ENCODE measurements at places on chromosomes 16 and 17. TPM values are rescaled to one million over a fixed set of nuclear protein-coding genes. Genes with fewer than 3 reads are reported as not detected.

The NEUROD2 gene
- total RNA-seq = not detected

The CNTROB gene
- total RNA-seq = 60.0 TPM

The GFAP gene
- 0.34 TPM for total RNA-seq

The CDH11 gene
- total RNA-seq = not detected

The SOX15 gene
- total RNA-seq = 0.21 TPM

The TP53TG3C gene
- total RNA-seq = not detected

The TMC6 gene
- 240 TPM for total RNA-seq

The CMTM1 gene
- total RNA-seq = 9.1 TPM

The KRTAP2-4 gene
- not detected for total RNA-seq

DNA sequence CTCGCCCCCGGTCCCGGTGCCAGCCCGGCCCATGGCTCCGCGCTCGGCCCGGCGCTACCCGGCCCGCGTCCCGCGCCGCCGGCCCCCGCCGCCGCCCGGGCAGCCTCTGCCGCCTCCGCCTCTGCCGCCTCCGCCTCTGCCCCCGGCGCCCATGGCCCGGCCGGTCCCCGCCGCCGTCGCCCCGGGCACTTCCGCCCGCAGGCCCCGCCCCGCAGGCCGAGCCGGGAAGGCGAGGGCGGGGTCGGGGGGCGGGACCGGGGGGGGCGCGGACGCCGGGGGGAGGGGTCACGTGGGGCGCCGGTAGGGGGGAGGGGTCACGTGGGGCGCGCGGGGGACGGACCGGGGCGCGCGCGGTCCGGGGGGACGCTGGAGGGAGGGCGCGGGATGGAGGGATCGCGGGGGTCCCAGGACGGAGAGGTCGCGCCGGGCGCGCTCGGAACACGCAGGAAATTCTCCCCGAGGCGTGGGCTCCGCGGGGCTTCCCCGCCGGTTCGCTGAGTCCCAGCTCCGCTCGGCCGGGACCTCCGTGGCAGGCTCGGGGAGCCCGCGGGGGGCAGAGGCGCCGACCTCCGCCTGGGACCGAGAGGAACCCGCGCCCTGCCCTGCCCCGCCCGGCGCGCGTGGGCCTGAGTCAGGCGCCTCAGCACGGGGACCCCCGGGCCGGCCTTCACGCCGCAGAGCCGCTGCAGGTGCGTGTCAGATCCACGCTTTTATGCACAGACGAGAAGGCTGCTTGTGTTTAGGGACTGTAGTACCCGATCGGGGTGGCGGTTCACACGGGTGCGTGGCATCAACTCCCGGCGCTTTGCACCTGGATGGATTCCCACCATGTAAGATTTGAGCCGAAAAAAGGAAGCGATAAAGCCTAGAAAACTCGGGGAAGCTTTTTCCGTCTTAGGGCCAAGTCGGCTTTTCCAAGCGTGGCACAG is at the start of gene PGAP6:
Gene PGAP6, minus strand, starts transcription at position 190 of the 929 bp plus-strand sequence. Its CDS starts 157 bp downstream, at position 33.
- peak; percentile 59 for DNase-seq

DNA sequence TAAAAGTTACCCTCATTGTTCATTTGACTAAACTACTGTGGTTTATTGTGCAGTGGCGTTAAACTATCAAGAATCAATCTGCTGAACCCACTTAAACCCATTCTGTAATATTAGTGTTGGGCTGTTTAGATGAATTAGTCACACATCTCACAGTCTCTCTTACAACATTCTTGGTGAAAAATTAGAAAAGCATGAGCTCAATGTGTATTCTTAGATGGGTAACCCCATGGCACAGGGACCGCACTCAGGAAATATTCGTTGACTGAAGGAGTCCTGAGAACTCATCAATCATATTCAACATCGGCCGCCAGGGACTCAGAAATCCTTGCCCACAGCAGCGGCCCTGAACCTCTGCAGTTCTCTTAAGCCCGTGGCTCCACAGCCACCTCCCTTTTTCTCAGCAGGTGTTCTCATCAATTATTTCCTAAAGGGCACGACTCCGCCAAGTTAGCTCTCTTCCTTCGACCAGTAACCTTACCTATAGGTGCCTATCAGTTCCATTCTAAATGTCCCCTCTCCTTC is 155.6 kb downstream of the STX8 start:
- no peak for DNase-seq

DNA sequence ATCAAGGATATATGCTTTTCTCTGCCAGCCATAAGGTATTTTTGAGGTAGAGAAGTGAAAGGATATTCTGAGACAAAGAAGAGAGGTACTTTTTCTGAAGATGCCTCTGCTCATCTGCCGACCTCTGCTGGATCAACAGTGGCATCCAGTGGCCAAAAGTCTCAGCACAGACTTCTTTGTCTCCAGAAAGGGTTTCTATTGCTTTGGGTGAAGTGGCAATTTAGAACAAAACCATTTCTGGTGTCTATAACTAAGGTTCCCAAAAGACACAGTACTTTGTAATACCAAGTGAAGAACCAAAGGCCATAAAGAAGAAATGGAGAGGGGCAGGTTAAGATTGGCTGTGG is 155.2 kb upstream of the C17orf78 start:
- DNase-seq = peak; percentile 10

DNA sequence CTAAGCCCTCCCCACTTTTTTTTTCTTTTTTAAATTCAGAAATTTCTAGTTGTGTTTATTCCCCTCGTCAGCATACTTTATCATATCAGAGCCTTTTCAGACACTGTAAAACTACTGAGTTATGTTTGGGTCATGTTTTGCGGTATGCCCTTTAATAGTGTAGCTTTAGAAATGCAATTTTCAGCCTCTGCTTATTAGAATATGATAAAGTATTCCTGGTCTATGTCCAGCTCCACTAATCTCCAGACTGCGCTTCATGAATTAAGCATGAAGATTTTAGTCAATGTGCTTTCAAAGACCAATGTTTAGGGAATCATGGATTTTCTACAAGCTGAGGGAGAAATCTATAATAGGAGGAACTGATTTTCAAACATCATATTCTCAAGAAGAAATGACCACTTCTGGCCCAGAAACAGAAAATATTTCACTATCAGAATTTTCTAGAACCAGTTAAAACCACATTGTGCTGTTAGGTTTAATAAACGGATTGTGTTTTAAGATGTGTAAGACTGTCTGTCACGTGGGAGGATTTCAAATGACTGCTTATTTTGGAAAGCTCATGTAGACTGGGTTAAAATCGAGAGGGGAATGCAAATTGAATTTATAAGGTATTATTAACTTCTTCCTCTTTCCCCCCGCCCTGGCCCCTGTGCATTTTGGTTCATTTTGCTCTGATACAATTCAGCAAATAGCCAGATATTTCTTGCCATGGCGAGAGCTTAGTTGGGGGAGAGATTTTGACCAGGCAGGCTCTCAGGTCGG is 498.5 kb downstream of the WWOX start:
- DNase-seq = no peak

DNA sequence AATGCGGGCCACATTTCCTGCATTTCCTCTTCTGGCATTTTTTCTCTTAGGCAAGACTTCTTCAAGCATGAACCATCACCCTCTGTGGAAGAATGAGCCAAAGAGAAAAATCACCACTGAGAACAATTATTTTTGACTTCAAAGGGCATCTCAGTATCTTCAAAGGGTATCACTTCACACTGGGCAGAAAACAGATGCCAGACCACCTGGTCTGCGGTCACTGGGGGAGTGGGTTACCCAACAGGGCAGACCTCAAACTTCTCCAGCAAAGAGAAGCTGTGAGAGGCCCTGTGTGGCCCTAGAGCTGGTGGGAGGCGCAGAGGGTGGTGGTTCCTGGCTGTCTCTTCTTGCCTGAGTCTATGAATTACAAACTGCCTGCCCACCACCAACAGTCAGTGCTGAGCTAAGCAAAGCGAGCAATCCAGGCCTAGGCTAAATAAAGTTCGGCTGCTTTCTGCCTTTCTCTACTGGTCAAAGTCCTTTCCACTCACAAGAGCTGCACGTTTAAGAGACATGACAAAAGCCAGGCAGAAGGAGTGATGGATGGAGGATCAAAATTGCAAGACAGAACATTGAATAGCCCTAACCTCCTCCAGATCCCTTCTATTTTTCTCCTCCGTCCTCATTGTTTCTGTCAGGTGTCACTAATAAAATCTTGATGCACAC is 602.7 kb upstream of the CDH5 start:
- no peak for DNase-seq

DNA sequence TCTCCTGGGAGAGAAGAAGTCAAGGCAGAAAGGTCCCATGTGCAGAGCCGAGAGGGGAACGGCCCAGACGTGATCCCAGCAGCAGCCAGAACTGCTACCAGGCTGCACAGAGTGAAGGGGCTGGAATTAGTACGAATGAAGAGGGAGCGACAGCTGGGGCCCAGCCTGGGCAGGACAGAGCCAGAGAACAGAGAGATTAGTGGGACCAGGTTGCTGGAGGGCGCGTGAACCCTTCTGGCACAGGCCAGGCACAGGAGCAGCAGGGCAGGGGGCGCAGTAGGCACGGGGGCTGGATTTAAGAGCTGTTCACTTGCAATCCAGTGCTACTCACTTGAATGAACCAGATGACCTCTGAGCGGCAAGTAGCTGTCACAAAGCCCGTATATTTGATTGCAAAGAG is 66.9 kb downstream of the PLXDC1 start:
- DNase-seq = no peak

- no peak for DNase-seq
These were observed 229.3 kb downstream of the C16orf78 start for GRCh38 chr16:49602976-49603310.

DNA sequence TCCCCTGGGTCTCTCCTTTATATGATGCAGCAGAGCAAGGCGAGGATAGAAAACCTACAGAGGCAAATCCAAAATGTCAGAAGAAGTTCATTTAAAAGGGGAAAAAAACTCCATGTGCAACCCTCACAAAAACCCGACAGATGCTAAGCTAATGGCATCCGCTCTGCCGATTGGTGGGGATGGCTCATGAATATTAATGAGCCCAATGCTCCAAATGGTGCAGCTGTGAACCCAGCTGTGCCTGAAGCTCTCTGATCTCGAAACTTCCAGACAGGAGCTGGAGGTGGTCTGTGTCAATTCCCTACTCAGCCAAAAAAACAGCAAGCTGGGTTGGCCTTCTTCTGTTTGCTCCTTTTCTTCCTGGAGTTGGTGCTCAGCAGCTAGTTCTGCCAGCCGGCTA is 15.5 kb downstream of the SNX11 start:
- no peak for DNase-seq

GRCh38 chr17:28371245-28372202 is at the start of gene SARM1:
Gene SARM1 (plus strand): TSS chr17:28371694. CDS start chr17:28372033, 339 bp downstream.
- peak; percentile 84 for DNase-seq

- DNase-seq = no peak
These were observed 44.8 kb downstream of the BEAN1 start for GRCh38 chr16:66471716-66472393.

GRCh38 chr16:68993456-68993855 is 112.0 kb upstream of the HAS3 start:
- no peak for DNase-seq

GRCh38 chr16:24499193-24499814 is 40.1 kb upstream of the RBBP6 start:
- DNase-seq = no peak

DNA sequence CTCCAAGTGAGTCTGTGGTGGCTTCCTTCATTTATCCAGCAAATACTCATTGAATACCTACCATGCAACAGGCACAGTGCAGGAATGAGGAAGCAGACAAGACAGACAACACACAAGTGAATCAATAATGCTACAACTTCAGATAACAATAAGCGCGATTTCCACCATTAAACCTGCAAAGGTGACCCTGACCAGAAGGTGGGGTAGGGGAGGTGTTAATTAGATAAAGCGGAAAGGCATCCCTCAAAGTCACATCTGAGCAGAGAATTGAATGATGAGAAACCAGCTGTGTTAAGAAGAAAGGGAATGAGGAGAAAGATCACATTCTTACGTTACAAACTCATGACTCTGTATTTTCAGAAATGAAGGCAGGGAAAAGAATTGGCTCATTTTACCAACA is 26.3 kb downstream of the ZZEF1 start:
- no peak for DNase-seq

DNA sequence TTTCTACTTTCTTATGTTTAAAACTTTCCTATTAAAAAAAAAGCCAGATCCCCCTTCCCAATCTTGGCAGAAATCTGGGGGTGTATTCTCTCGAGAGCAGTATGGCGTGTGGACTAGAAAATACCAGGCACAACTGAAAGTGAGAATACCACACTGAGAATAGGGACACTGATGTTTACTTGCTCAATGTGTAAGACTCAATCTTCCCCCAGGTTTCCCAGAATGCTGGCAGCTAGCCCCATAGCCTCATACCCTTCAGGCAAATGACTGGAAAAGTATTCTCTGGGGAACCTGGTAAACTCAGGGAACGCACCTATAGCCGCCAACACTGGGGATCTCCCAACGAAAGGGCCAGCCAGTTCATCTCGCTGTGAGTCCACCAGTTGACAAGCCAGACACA is 15.3 kb downstream of the ZZEF1 start:
- no peak for DNase-seq

GRCh38 chr16:48158296-48158695 is 2.5 kb upstream of the ABCC12 start:
- DNase-seq = peak; percentile 15

GRCh38 chr17:1773696-1774181 is 11.9 kb downstream of the SERPINF1 start:
- no peak for DNase-seq

DNA sequence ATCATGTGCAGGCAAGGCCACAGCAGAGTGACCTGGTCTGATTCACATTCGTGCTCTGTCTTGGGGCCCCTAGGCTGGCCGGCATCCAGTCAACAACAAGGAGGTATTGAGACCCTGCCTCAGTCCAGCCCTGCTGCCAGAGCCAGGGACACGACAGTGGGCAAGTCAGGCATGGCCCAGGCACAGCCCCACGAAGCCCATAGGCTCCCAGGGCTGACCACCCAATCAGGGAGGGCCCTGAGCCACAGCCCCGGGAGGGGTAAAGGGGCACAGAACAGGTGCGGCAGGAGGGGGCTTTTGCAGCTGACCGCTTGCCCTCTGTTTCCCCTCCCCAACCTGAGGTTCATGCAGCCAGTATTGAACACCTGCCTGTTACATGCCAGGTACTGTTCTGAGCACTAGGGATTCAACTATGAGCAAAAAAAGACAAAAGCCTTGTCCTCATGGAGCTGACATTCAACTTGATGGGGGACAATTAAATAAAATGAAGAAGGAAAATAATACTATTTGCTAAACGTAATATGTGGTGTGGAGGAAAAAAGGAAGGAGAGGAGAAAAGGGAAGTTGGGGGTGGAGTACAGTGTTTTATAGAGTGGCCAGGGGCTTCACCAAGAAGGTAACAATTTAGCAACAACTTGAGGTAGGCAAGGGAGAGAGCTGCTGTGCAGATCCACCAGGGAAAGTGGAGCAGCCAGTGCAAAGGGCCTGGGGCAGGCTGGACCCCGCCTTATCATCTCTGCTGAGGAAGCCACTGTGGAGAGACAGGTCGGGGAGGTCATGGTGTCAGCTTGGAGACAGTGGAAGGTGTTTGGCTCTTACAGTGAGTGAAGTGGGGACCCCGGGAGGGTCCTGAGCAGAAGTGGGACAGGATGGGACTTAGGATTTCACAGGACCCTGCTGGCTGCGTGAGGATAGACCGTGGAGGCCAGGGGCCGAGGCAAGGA is 6.1 kb downstream of the DRC3 start:
- no peak for DNase-seq

Measured in activated T-helper 2 cell treated with anti-CD3 and anti-CD28 coated beads, Interferon-gamma antibody, Interleukin-2, Interleukin-4, amounts not matched to agents 10 μg/mL and 5 μg/mL and 100 μg/mL, durations not matched to agents 14 hours and 24 hours and 36 hours (primary cell).